Pulmonary artery endothelial cell (primary cell): ENCODE measurements at places on chromosomes 13 and 19. TPM values are rescaled to one million over a fixed set of nuclear protein-coding genes. Genes with fewer than 3 reads are reported as not detected.

DNA sequence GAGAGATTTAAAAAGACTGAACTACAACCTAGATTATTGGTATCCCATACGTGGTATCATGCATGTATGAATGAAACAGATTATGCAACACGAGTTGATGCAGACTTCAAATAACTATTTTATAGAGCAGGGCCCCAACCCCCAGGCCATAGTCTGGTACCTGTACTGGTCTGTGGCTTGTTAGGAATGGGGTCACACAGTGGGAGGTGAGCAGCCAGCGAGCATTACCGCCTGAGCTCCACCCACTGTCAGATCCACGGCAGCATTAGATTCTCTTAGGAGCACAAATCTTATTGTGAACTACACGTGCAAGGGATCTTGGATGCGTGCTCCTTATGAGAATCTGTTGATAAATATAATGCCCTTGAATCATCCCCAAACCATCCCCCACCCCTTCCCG lies 320.2 kb downstream of the TBC1D4 start:
- no peak for DNase-seq

DNA sequence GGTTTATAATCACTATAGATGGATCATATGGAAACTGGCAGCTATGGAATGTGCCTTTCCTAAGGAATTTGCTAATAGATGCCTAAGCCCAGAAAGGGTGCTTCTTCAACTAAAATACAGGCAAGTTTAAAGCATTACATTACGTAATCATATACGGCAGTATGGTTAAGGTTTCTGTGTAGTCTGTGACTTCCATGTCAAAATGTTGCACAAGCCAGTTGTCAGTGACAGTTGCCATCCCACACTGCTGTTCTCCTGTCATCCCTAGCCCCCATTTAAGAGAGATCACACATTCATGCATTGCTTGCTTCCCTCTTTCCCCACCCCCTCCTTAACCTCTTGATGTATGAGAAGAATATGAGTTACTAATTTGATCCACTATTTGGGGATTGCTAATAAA lies 47.3 kb downstream of the BRCA2 start:
- no peak for DNase-seq

- DNase-seq = no peak
Observed at GRCh38 chr19:44260695-44261446, 1.2 kb downstream of the ZNF233 start.

DNA sequence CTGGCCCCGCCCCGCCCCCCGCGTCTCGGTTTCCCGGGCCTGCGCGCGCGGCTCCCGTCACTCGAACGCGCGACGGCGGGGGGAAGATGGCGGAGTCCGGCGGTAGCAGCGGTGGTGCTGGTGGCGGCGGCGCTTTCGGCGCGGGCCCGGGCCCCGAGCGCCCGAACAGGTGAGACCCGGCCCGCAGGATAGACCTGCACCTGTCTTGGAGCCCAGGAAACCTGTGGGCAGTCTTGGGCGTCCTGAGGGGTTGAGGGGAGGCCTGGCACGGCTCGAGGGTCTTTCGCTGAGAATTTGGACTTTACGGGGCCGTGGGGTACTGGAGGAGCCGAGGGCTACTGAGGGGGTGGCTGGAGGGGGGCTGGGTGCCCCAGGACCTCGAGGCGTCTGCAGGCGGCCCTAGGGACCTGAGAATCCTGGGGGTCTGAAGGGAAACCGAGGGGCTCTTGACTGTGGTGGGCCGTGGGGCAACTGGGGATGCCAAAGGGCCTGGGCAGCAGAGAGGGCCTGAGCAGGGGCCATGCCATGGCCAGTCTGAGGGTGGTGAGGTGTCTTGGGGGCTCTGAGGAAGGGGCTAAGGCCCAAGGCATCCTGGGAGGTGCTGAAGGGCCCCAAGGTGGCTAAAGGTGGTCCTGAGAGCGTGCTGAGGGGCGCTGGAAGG lies at the start of gene KLHL26:
Gene KLHL26, plus strand, starts transcription at position 60 of the 661 bp plus-strand sequence. Its CDS starts 27 bp downstream, at position 87.
- DNase-seq = no peak

DNA sequence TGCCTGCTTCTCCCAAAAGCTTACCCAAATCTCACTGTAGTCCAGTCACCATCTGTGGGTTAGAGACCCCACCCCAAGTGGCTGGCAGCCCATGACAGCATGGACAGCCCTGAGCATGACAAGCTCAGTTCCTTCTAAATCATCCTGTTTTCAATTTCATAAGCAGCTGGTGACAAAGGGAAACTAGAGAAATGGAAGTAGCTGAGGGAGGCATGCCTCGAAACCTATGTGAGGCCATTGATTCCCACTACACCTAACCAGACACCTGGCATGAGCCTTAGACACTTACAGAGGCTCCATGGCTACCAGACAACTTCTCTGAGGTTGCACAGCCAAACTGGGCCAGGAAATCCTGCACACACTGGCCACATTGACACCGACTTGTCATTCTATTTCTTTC lies 56.2 kb downstream of the ABCC4 start:
- DNase-seq = no peak

DNA sequence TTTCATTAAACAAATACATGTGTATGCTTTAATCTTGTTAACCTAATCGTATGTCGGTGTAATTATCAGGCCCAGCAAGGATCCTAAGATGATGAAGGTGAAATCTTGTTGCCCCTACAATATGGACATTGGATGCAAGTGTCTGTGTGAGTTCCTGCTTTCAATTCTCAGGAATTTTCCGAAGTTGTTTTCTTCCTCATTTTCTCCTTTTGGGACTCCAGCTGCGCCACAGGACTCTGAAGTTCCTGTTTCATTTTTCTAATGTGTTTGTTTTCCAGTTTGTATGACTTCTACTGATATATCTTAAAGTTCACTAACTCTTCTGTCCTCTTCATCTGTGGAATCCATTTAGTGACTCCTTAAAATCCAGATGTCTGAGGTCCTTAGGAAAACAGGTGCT lies 11.9 kb upstream of the OR7D2 start:
- DNase-seq = no peak

DNA sequence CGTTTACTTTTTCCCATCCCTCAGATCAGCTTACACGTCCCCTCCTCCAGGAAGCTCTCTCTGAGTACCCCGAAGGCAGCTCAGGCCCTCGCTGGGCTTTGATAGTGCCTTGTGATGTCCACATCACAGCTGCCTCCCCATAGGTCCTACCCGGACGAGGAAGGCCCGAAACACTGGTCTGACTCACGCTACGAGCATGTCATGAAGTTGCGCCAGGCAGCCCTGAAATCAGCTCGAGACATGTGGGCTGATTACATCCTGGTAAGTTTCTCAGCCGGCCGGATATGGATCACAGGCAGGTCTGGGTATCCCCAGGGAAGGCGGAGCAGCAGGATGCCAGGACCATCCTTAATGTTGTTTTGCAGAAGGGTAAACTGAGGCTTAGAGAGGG lies 4.8 kb downstream of the COLGALT1 start:
- peak; percentile 55 for DNase-seq

GRCh38 chr19:45497791-45498190 lies 452 bp upstream of the PPM1N start:
- no peak for DNase-seq

DNA sequence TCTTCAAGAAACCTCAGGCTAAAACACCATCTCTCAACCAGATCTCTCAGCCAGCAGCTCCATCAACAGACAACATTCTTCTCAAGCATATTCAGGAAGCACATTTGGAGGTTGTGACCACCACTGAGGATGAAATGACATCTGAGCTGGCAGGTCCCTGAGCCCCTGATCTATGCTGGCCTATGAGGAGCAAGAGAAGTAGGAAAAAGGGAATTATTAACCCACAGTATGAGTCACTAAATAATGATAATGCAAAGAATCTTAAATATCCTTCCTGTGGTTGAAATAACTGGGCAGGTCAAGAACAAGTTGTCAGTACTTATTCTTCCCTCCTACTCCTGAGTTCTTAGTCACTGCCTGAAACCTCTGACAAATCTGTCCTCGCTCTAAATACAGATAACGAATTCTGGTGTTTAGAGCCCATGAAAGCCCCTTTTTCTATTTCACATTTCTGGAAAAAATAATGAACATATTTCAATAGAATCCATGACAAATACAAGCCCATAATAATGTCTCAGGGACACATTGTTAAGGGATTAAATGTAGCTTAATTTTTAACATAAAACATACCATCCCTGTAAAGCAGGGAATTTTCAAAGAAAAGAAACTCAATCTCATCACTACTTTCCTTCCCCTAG lies 225.8 kb upstream of the IRS2 start:
- no peak for DNase-seq

GRCh38 chr13:87536499-87536898 lies 134.7 kb upstream of the SLITRK5 start:
- DNase-seq = no peak

DNA sequence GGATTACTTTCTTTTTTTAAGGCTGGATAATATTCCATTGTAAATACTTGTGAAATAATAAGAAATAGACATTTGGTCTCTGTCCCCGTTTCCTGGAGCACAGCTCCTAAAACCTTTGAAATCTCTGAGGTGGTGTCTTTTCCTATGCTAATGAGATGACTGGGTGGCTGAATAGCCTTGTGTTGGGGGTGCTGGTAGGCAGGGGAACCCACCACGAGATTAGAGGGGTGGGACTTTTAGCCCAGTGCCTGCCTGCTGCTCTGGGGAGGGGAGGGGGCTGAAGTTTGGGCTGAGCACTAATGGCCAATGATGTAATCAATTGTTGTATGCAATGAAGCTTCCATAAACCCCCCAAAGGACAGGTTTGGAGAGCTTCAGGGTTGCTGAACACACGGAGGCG lies 175.7 kb downstream of the FGF9 start:
- DNase-seq = no peak

GIPR gene
- under 0.01 TPM in 1 of 2 replicates, not detected in the other for total RNA-seq

CKM gene
- total RNA-seq = not detected in 2 replicates

SRRM5 gene
- 0.04 TPM in 1 of 2 replicates, not detected in the other for total RNA-seq

VSTM2B gene
- not detected in 2 replicates for total RNA-seq
